SW480 (cell line): ENCODE measurements at places on chromosomes 5 and 9.

DNA sequence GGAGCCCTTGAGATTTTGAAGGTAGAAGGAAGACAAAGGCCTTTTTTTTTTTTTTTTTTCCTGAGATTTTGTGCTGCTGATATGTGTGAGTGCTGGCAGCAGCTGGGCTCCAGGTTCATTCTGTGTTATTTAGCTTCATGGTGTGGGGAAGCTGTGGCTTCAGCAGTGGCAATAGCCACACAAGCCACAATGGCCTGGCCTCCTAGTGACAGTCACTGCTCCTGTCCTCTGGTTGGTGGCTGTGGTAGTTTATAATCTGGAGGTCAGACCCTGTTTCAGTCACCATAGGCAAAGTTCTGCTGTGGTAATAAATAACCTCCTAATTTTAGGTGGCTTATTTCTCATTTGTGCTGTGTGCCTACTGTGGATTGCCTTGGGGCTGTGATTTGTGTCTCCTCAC lies 28.2 kb upstream of the GPR151 start:
- no peak for DNase-seq

GRCh38 chr5:162593881-162594280 lies 526.3 kb downstream of the GABRG2 start:
- peak; percentile 5 for DNase-seq

GRCh38 chr5:95931079-95931833 lies 30.4 kb downstream of the ELL2 start:
- DNase-seq: no peak

DNA sequence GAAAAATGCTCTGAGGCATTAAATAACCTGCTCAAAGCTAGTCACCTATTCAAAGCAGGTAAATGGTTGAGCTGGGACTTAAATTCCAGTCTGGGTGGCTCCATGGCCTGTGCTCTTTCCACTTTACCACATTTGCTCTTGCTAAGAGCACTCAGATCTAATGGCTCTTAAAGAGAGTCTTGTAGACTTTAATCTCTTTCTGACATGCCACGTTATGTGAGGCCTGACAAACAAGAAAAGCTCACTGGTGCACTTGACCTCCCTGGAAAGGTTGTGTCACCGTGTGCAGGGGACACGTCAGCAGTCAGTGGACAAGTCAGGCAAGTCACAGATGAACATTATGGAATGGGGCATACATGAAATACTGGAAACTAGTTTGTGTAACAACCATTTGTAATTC lies 129.9 kb upstream of the RPS23 start:
- no peak for DNase-seq

DNA sequence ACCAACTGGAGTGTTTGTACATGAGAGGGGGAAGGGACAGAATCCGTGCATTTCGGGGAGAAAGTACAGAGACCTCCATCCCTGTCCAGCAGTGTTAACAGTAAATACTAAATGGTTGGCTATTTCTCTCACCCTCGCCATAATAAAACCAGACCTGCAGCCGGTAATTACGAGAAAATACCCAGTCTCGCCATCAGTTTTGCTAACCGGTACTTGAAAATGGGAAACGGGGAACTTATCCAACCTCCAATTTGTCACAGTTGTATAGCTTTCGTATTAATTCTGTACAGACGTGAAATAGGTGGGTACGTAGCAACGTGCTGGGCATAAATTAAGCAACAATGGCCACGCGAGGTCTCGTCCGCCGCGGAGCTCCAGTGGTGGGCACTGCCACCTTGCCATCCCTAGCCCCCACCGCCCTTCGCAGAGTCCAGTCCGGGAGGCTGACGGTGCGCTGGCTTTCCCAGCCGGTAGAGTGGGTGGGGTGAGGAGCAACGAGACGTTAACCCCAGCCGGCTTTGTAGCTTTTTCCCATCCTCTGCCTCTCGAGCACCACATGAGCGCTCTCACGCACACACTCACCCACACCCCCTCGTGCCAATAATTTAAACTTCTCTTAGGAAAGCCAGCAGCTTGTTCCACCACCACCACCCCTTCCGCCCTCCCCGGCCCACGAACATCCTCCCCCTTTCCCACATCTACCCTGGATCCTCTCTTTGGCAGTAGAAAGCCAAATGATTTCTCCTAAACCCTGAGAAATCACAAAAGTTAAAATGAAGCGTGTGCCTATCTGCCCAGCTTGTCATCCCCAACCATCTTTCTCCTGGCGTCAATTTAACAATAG lies 1.8 kb downstream of the ELAVL2 start:
- no peak for DNase-seq

GRCh38 chr5:98755406-98755805 lies 18.1 kb upstream of the RGMB start:
- no peak for DNase-seq

DNA sequence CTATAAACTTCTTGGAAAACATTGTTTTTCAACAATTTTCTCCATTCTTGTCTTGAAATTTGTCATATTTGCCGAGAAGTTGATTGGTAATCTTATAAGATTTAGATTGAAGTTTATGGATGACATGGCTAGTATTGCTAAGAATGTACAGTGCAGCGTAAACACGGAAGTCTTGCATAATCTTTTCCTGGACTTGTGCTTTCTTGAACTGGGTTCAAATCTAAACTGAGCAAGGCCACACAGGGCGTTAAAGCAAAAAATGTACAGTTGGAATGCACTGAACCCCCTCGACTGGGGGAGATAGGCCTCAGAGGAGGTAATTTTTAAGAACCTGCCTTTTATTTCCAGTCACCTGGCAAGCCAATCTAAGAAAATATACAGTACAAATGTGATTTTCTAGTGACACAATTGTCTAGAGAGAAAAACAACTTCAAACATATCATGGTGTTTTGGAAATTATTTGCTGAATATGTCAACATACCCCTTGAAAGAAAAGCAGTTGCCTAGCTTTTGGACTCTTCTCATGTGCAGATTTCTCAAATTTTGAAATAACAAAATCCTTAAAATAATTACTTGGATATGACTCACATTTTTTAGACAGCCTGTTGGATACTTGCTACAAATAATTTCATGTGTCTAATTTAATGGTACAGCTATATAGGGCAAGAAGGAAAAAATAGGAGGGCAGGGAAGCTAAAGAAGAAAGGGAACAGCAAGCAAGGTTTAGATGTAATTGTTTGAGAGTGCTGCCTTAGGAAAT lies 18.5 kb upstream of the GAS1 start:
- DNase-seq: no peak

DNA sequence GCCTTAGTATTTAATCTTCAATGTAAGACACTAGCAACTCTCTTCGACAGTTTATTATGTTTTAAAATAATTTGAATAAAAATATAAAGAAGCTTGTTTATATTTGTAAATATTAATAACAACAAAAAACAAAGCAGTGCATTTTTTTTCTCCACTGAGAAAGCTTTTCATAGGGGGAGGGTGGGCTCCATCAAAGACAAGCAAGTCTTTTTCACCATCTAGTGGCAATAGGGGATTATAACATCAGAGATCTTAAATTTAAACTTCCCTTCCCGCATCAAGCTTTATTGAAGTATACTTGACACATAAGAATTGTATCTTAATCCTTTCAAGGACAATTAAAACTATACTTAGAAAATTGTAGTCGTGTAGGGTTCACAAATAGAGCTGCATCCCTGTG lies 9.3 kb upstream of the OR13F1 start:
- peak; percentile 20 for DNase-seq

DNA sequence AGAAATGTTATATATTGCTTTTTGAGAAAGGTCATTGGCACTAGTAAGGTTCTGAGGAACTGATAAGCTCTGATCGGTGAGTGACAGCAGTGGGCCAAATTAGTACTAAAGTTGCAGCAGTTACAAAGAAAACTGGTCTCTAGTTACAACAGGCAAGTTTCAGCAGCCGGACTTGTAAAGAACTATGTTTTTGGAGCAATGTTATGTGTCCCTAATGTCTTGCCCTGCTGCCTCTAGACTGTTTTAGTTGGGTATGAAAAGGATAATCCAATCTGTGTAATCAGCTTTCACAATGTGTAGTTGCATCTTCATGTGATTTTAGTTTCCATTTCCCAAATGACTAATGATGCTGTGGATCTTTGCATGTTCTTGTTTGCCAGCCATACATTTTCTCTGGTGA lies 113.5 kb downstream of the CAMK4 start:
- no peak for DNase-seq

- DNase-seq: no peak
Measured at GRCh38 chr5:147930769-147931168, 24.4 kb upstream of the C5orf46 start.

GRCh38 chr9:25935188-25935587 lies 256.9 kb upstream of the TUSC1 start:
- no peak for DNase-seq

- no peak for DNase-seq
Measured at GRCh38 chr5:6483880-6484382, 35.3 kb downstream of the UBE2QL1 start.

DNA sequence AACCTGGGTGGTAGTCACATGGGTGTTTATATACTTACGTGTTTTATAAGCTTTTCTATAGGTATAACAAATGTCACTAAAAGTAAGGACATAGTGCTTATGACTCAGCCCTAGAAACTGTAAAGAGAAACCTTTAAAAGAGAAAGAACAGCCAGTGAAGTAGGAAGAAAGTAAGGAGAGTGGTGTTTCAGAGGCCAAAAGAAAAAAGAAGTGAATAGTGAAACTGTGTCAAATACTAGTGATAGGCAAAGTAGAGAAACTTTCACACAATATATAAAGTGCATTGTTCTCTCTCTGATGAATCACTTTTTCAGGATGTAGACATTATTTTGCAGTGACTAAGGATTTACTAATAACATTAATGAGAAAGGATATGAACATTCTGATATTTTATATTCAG lies 74.2 kb upstream of the SUSD1 start:
- no peak for DNase-seq

- no peak for DNase-seq
Measured at GRCh38 chr5:67160985-67161384, 35.6 kb downstream of the CD180 start.
